Activated naive CD8-positive, alpha-beta T cell treated with anti-CD3 and anti-CD28 coated beads, Interleukin-2, amount 50 U/mL, for 24 hours (primary cell): ENCODE measurements at places on chromosomes 1 and 21.

DNA sequence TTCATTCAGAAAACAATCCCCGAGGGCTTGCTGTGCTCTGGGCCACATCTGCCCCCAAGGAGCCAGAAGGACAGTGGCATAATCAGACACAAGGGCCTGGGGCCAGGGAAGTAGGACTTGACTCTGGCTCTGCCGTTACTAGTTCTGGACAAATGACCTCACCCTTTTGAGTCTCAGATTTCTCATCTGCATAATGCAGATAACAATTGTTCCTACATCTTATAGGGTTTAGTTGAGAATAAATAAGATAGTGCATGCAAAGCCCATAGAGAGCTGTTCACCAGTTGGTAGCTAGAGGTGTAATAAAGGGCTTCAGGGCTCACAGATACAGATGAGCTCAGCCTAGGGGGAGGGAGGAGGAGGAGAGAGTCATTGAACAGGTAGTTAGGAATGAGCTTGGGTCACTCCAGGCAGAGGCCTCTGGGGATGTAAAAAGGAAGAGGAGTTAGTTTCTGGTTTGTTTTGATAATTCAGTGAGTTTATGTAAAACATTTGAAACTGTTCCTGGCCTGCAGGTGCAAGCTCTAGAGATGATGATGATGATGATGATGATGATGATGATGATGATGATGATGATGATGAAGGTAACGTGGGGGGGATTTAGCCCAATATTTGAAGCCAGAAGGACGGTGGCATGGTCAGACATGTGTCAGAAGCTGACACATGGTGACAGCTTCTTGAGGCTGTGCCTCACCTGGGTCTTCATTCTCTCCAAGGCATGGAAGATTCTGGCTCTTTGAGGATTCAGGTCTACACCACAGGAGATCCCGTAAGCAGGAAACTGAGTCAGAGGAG is 858 bp downstream of the LACTBL1 start:
- no peak overlapping the region for H3K27ac ChIP-seq
- no peak for DNase-seq
- H3K4me1 ChIP-seq = no peaks in the 10 kb centered on the region

DNA sequence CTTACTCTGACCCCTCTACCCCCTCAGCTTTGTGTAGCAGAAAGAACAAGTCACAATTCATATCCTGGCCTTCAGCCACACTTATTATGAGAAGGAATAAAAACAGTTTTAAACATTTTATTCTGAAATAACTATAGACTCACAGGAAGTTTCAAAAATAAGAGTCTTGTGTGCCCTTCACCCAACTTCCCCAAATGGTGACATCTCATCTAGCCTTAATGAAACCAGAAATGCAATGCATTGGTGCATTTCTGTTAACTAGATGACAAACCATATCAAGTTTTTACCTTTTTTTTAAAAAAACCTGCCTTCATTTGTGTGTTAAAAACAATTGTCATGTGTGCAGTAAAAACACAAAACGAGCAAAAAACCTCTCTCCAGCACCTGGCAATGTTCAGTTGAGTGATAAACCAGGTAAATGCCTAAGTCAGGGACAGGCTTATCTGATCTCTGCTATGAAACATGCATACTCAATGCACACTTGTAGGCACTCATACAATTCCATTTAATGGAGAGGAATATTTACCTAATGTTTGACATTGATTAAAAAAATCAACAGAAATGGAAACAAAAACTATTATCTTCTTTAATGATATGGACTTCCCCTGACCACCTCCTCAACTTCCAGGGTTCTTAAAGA is 51.5 kb downstream of the SH3BGR start:
- DNase-seq = no peak
- H3K27ac ChIP-seq = no peak overlapping the region
- H3K36me3 ChIP-seq = no peaks in the 10 kb centered on the region
- no peak overlapping the region for H3K4me3 ChIP-seq

- H3K27me3 ChIP-seq = no peaks in the 10 kb centered on the region
- H3K4me1 ChIP-seq = peaks cover 19% of the 10 kb centered on the region
- no peak for DNase-seq
- peak overlapping the region; percentile 30 for H3K27ac ChIP-seq
Observed at GRCh38 chr1:183901748-183902330, 96.9 kb downstream of the RGL1 start.

DNA sequence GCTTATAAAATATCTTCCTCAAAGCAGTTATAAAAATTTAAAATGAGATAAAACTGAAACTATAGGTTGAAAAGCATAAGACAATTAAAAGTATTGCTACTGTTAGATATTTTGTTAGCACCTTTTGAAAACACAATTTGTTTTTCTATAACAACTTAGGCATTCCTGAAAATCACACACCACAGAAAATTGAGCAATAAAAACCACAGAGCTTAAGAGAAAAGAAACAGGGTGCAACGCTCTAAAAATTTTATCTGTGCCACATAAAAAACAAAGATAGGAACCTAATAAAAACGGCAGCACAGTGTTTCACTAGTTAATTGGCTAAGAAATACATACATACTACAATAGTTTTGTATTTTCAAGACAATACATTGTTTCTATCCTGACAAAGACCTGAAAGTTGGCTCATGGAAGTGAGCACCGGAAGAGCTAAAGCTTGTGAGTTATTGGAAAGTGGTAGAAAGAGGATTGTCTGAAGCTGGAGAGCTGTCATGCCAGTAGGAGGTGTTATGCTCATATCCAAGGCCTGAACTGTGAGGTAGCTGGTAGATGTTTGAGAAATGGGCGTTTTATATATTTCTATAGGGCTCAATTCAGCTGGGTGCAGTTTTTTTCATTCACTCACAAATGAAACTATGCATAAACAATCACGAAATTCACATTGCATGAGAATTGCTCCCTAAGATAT is 45.8 kb downstream of the RGS7 start:
- no peak overlapping the region for H3K4me3 ChIP-seq
- no peaks in the 10 kb centered on the region for H3K36me3 ChIP-seq
- DNase-seq = no peak
- no peak overlapping the region for H3K27ac ChIP-seq

- DNase-seq = no peak
- no peaks in the 10 kb centered on the region for H3K36me3 ChIP-seq
- H3K27ac ChIP-seq = peak overlapping the region; percentile 86
- peaks cover 29% of the 10 kb centered on the region for H3K4me1 ChIP-seq
- H3K27me3 ChIP-seq = no peaks in the 10 kb centered on the region
Observed at GRCh38 chr1:44673675-44674112, 587 bp downstream of the TMEM53 start.

- H3K4me1 ChIP-seq = peaks cover 41% of the 10 kb centered on the region
- H3K36me3 ChIP-seq = peaks cover 42% of the 10 kb centered on the region
- DNase-seq = no peak
- H3K27ac ChIP-seq = no peak overlapping the region
- no peaks in the 10 kb centered on the region for H3K27me3 ChIP-seq
- no peak overlapping the region for H3K4me3 ChIP-seq
Observed at GRCh38 chr1:67316918-67317317, 9.2 kb downstream of the IL12RB2 start.

- H3K4me3 ChIP-seq = no peak overlapping the region
- DNase-seq = no peak
- no peak overlapping the region for H3K27ac ChIP-seq
- H3K4me1 ChIP-seq = peaks cover 7% of the 10 kb centered on the region
Observed at GRCh38 chr1:119791377-119791776, 19.9 kb downstream of the REG4 start.

DNA sequence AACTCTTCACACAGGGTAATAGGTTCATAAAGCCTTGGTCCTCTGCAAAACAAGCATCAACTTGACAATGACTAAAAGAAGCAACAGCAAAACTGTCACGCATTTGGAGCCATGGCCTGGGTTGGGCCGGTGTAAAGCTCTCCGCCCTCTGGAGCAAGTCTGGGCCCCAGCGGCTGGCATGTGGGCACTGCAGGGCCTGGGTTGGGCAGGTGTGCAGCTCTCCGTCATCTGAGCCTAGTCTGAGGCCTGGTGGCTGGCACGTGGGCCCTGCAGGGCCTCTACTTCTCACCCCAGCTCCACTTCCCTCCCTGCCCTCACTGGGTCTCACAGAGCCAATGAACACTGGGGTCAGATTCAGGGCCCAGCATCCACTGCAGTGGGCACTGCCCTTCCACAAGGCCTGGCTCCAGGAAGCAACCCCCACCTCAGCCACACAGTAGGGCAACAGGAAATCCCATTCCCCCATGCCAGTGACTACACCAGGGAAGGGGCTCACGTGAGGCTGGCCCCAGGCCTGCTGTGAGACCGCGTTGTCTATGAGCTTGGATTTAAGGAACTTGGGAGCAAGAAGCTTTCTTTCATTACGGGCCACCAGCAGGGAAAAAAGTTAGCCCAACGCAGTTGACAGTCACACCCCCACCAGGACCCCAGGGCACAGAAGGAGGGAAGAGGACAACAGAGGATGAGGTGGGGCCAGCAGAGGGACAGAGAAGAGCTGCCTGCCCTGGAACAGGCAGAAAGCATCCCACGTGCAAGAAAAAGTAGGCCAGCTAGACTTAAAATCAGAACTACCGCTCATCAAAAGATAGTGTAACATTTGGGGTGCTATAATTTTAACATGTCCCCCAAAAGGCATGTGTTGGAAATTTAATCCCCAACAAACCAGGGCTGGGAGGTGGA is 52.7 kb downstream of the NPHP4 start:
- H3K4me1 ChIP-seq = no peaks in the 10 kb centered on the region
- H3K36me3 ChIP-seq = peaks cover 9% of the 10 kb centered on the region
- H3K27ac ChIP-seq = no peak overlapping the region
- no peak for DNase-seq
- H3K27me3 ChIP-seq = no peaks in the 10 kb centered on the region

DNA sequence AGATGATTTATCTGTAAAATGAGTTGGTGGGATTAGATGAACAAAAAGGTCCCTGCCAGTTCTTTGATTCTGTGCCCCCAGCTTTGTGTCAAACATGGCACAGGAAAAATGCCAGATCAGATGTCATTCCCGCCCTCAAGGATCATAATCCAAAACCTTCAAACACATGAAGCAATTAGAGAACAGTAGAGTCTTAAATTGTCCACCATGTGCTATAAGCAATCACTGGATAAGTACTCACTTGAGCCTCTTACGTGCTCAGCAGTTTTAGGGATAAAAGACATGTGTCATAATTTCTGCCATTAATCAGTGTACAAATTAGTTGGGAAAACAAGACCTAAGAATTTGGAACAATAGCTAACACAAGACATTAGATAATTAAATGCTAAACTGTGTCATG is 15.4 kb upstream of the KIAA0040 start:
- no peak overlapping the region for H3K27ac ChIP-seq
- no peaks in the 10 kb centered on the region for H3K27me3 ChIP-seq
- peaks cover 62% of the 10 kb centered on the region for H3K4me1 ChIP-seq
- no peaks in the 10 kb centered on the region for H3K36me3 ChIP-seq

- peaks cover 3% of the 10 kb centered on the region for H3K27me3 ChIP-seq
- H3K36me3 ChIP-seq = no peaks in the 10 kb centered on the region
Observed at GRCh38 chr1:51612447-51612961, 4.4 kb upstream of the OSBPL9 start.

- peaks cover 12% of the 10 kb centered on the region for H3K4me1 ChIP-seq
- H3K27ac ChIP-seq = no peak overlapping the region
- H3K36me3 ChIP-seq = no peaks in the 10 kb centered on the region
- no peak overlapping the region for H3K4me3 ChIP-seq
- DNase-seq = no peak
- no peaks in the 10 kb centered on the region for H3K27me3 ChIP-seq
Observed at GRCh38 chr1:69315823-69316222, 251.9 kb upstream of the LRRC7 start.

DNA sequence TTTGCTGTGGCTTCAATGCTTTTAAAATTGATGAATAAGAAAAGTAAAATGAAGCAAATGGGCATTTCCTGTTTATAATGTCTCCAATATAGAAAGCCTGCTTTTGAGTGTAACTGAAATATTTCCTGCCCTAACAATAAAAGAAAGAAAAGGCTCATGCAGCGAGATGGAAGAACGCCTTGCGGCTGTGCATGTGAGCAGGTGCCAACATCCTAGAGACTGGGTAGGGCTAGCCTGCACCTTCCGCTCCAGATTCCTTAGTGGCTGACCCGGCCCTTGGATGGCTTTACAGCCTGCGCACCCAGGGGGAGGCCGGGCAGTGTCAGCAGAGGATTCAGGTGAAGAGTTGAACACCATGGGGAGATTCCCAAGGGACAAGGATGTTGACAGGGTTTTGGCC is 21.8 kb downstream of the CNIH3 start:
- H3K27me3 ChIP-seq = no peaks in the 10 kb centered on the region
- no peaks in the 10 kb centered on the region for H3K36me3 ChIP-seq
- H3K27ac ChIP-seq = no peak overlapping the region

DNA sequence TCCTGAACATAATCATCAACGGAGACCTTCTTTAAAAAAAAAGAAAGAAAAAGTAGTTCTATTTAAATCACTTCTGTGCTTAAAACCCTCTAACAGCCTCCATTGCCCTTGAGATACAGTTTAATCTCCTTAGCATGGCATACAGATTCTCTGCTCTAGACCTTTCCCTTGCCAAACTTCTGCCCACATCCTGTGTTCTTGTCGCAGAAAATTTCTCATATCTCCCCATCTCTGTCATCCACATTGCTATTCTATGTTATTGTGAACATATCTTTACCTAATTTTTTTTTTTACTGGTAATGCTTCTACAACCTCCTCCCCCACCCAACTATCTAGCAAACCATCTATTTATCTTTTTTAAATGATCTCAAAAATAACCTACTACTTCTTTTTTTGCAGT is 135.7 kb upstream of the PROX1 start:
- H3K27me3 ChIP-seq = no peaks in the 10 kb centered on the region
- no peak for DNase-seq
- H3K36me3 ChIP-seq = no peaks in the 10 kb centered on the region
- H3K4me3 ChIP-seq = no peak overlapping the region
- H3K27ac ChIP-seq = no peak overlapping the region

DNA sequence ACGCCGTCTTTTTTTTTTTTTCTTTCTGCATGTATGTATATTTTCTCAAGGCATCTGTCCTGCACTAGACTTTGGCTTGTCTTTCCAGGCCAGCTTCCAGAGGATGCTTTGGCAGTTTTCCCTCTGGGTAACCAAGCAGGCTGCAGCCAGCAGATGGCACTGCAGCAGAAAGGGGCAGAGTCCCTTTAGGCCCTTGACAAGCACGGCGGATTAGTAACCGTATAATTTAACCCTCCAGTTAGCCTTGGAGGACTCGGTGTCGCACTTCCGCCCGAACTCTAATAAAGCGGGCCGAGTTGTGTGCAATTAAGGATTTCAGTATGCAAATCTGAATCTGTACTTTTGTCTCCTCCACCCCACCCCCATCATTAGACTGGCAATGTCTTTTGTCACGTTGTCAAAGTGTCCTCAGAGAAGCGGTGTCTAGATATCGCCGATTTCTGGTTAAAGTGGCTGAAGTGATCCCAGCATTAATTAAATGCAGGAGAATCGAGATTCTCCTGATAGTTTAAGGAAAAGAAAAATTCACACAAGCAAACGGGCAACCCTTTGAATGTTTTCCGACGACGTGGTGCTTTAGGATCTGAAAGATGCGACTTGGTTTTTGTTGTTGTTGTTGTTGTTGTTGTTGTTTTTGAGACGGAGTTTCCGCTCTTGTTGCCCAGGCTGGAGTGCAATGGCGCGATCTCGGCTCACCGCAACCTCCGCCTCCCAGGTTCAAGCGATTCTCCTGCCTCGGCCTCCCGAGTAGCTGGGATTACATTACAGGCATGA is 1.1 kb upstream of the TMEM167B start:
- H3K36me3 ChIP-seq = peaks cover 14% of the 10 kb centered on the region
- DNase-seq = peak; percentile 51
- H3K27me3 ChIP-seq = no peaks in the 10 kb centered on the region
- peaks cover 30% of the 10 kb centered on the region for H3K4me1 ChIP-seq
- H3K4me3 ChIP-seq = peak overlapping the region; percentile 92
